SK-MEL-5 (cell line): ENCODE measurements at places on chromosomes 12 and 14. TPM values are rescaled to one million over a fixed set of nuclear protein-coding genes. Genes with fewer than 3 reads are reported as not detected.

HAL gene
- total RNA-seq = not detected in 2 replicates

DNA sequence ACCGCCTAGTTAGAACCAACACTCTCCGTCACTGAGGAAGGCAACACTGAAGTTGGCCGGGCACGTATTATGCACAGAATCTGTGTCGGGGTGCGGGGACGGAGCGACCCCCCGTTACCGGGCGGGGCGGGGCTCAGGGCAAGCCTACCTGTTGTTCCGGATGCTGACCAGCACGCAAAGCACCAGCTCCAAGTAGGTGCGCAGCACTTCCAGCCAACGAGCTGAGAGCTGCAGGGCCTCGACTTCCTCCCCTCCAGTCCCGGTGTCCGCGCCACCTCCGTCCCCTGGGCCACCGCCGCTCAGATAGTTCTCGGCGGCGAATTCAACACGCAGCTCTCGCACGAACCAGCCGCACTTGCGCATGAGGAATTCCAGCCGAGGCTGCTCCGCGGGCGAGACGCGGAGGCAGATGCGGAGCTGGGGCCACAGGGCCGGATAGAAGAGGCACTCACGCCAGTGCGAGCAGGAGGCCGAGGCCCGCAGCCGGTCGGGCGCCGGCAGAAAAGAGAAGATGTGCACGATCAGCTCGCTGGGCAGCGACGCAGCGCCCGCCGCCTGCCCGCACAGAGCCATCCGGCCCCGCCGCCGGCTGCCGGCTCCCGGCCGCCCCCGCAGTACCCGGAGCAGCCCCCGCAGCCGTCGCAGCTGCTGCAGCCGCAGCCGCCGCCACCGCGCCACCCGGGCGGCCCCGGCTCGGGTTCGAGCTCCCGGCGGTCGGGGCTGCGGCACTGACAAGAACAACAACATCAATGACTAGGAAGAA lies 636 bp downstream of the FBXO33 start:
- peak; percentile 13 for DNase-seq

GRCh38 chr14:87380054-87380453 lies 612.9 kb downstream of the GALC start:
- no peak for DNase-seq

GLIPR1L2 gene
- total RNA-seq = not detected in 2 replicates

GRCh38 chr12:128938886-128939285 lies 85.6 kb downstream of the GLT1D1 start:
- no peak for DNase-seq

DNA sequence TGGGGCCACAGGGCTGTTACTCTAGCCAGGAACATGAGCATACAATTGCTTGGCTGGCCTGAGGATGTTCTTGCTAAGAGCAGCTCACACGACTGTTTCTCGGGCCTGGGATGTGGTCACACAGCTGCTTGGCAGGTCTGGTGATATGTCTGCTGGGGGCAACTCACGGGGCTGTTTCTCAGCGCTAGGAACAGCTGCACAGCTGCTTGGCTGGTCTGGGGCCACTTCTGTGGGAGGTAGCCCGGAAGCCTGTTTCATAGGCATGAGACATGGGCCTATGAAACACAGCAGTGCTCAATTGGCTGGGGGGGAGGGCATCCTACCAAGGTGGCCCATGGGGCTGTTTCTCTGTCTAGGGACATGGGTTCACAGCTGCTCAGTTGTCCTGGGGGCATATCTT lies 73.4 kb upstream of the DDHD1 start:
- no peak for DNase-seq
